ENCODE measurements at places on chromosomes 5 and 9.

- no peak for DNase-seq
Observed at GRCh38 chr5:43155394-43156096, 34.8 kb downstream of the ZNF131 start.

DNA sequence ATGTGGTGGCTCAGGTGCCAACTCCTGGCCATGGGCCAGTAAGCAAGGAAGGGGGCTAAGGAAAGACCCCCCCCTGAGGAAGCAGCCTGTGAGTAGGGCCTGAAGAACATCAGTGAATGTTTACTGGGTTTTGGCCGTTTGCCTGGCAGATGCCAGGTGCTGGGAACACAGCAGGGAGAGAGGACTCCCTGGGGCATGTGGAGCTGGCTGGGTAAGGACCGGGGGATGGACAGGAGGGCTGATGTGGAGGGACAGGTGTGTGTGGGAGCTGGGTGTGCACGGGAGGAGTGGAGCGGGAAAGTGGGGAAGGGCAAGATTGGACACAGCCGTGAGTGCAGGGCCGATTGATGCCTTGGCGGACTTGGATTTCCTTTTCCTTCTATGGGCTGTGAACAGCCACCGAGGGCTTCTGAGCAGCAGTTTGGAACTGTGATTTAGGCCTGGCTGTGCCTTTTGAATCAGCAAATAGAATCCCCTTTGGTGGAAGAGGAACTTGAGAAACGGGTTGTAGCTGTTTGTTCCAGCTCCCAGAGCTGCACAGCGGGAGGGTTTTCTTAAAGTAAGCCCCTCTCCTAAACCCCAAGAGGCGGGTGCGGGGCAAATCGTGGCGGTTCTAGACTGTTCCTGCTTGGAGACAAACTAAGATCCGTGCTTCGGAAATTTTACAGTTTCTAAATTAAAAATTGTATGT is 3.1 kb downstream of the HMCN2 start:
- no peak for DNase-seq

GRCh38 chr5:141486091-141486490 is 1.3 kb downstream of the PCDHGC4 start:
- no peak for DNase-seq

DNA sequence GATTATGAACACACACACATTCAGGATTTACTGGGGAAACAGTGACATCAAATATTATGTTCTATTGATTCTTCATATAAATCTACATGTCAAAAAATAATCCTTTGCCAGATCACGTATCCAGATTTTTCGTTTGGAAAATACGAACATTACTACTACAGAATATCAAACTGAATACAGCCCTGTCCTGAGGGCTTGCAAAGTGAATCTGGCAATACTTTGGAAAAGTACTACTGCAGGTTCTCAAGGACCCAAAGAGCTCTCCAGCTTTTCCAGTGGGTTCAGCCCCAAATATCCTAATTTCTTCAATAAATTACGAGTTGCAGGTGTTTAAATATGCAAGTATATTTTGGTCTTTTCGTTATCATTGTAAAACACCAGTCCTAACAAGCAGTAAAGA is 411 bp upstream of the NDUFS4 start:
- DNase-seq = no peak

DNA sequence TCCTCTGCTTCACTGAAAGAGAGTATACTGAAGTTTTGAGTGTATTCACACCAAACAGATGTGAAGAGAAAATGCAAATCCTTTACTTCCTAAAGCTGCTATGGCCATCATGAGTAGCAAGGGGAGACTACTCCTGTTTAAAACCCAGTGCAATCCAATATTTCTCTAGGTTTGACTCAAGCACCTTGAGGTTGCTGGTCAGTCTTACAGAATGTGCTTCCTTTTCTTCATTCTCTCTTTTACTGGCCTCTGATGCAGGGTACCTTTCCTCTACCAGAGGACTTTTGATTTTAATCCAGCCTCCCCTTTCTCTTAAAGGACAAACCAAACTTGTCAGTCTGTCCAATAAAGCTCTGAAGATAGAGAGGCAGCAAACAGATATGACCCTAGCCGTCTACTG is 98.1 kb upstream of the TLE4 start:
- no peak for DNase-seq

Measured in Caki2 (cell line).